Astrocyte (in vitro differentiated cells and primary cell): ENCODE measurements at places on chromosomes 7 and 10. TPM values are rescaled to one million over a fixed set of nuclear protein-coding genes. Genes with fewer than 3 reads are reported as not detected.

Gene SMARCD3
- 47.7 and 50.0 TPM in 2 replicates for total RNA-seq

Gene IL2RA
- not detected in 2 replicates for total RNA-seq

Gene ZNF488
- total RNA-seq, result 0.94 and 1.4 TPM in 2 replicates

GRCh38 chr7:47435889-47436312 lies 146.0 kb downstream of the TNS3 start:
- DNase-seq, result peak; percentile 62

DNA sequence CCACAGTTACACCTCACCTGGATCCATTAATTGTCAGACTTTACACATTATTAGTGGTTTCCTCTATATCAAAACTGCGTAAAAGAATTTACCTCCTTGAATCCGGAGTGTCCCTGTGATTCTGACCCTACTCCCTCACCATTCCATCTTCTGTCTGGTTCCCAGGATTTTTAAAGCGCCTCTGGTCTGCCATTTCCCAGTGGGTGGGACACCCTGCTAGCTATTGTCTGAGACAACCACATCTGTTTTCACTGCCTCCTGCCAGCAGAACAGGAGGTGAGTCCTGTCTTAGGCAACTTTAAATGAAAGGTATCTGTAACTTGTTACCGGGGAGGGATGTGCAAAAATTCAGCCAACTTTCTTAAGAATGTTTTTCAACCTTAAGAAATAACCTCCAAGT lies 2.3 kb downstream of the MACROH2A2 start:
- DNase-seq, result no peak

GRCh38 chr7:1086588-1087464 lies 1.1 kb upstream of the GPER1 start:
- peak; percentile 45 for DNase-seq

GRCh38 chr7:105880571-105881330 lies 4.4 kb upstream of the ATXN7L1 start:
- DNase-seq, result no peak
